Prostate gland (tissue), 2 donors: ENCODE measurements at places on chromosomes 7 and 10. TPM values are rescaled to one million over a fixed set of nuclear protein-coding genes. Genes with fewer than 3 reads are reported as not detected.

GRCh38 chr7:94043299-94043698, 39.1 kb upstream of the BET1 start:
- H3K27ac ChIP-seq, result no peak overlapping the region
- DNase-seq, result no peak
- H3K27me3 ChIP-seq, result no peaks in the 10 kb centered on the region
- H3K4me1 ChIP-seq, result no peaks in the 10 kb centered on the region

GRCh38 chr10:105138358-105138757, 497.3 kb downstream of the SORCS3 start:
- H3K4me3 ChIP-seq, result no peak overlapping the region
- no peaks in the 10 kb centered on the region for H3K27me3 ChIP-seq
- DNase-seq, result no peak
- H3K27ac ChIP-seq, result no peak overlapping the region
- H3K4me1 ChIP-seq, result no peaks in the 10 kb centered on the region

GRCh38 chr7:36929791-36930190, 205.5 kb upstream of the AOAH start:
- no peak overlapping the region for H3K4me3 ChIP-seq
- no peak overlapping the region for H3K27ac ChIP-seq
- H3K36me3 ChIP-seq, result no peaks in the 10 kb centered on the region
- H3K27me3 ChIP-seq, result no peaks in the 10 kb centered on the region
- no peaks in the 10 kb centered on the region for H3K4me1 ChIP-seq

TRUB1 gene
- 29.1 TPM for total RNA-seq

INSYN2A gene
- 0.14 TPM for total RNA-seq

FKBP6 gene
- total RNA-seq, result not detected

SP8 gene
- 7.4 TPM for total RNA-seq
